ENCODE measurements at places on chromosomes 2 and 18.

DNA sequence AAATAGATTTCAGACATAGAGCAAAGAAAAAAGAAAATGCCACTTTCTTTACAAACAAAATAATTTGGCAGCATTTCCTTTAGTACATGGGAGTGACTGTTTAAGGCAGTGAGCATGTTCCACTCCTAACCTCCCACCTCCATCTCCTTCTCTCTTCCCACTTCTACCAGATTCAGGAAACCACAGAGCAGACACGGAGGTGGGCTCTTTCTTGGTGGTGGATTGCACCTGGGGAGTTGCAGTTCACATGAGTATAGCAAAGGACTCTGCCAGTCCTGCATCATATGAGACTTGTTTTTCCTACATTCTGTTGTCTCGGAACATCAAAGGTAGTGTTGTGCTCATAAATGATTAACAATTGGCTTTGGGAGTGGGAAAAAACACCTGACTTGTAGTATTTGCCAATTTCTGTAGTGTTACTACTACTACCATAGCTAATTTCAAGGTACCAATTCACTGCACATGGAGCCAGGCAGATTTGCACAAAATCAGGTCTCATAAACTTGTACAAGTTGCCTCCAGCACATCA is 137.2 kb downstream of the SPP2 start:
- no peak for DNase-seq

- DNase-seq = no peak
Observed at GRCh38 chr18:30088238-30089015, 954.1 kb downstream of the DSC3 start.

DNA sequence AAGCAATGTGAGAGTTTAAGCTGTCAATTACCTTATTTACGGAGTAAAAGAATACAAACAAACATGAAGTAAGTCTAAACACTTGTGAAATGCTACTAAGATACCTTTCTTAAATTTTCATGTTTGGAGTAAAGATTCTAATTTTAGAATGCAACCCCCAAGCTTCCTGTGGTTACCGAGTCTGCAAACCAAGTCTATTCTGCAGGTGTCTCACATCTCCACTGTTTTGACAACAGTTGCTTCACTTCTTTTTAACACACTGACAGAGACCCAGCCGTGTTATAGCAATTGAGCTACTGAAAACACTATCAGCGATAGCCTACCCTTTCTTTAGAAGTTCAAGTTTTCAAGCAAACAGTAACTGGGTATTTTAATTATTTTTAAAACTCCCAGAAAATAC is 608.3 kb downstream of the ERBB4 start:
- no peak for DNase-seq

DNA sequence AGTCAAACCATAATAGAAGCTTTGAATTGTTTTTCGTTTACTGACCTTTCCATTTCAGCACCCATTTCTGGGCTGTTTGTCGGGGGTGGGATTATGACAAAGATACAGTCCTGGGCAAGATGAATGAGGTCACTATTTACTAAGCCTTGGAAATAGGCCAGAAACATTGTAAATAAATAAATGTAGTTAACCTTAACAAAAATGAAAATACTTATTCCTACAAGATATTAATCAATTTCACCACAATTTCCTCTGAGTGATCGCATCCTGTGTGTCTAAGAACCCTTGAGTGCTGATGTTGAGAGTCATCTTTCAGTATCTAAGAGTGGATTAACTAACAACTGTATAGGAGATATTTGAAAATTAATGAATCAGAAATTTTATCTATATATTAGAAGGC is 14.0 kb downstream of the ITGA4 start:
- DNase-seq = no peak

- DNase-seq = no peak
Observed at GRCh38 chr2:240259201-240259923, 118.9 kb upstream of the OTOS start.

DNA sequence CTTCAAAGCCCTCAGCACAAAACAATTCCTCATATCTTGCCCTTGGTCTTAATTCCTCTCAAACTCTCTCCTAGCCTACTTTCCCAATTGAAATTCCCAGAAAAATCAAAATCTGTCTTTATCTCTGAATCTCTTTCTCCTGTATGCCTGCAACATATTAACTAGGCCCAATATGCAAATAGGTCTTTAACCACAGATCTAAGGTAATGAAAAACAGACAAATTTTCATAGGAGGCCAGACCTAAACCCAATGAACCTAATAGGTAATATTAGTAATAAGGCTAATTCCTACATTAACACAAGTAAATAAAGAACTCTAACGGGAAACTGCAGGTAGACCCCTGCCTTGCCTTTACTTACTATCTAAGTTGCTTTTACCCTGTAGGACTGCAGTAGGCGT is 41.4 kb downstream of the WDR33 start:
- DNase-seq = no peak

DNA sequence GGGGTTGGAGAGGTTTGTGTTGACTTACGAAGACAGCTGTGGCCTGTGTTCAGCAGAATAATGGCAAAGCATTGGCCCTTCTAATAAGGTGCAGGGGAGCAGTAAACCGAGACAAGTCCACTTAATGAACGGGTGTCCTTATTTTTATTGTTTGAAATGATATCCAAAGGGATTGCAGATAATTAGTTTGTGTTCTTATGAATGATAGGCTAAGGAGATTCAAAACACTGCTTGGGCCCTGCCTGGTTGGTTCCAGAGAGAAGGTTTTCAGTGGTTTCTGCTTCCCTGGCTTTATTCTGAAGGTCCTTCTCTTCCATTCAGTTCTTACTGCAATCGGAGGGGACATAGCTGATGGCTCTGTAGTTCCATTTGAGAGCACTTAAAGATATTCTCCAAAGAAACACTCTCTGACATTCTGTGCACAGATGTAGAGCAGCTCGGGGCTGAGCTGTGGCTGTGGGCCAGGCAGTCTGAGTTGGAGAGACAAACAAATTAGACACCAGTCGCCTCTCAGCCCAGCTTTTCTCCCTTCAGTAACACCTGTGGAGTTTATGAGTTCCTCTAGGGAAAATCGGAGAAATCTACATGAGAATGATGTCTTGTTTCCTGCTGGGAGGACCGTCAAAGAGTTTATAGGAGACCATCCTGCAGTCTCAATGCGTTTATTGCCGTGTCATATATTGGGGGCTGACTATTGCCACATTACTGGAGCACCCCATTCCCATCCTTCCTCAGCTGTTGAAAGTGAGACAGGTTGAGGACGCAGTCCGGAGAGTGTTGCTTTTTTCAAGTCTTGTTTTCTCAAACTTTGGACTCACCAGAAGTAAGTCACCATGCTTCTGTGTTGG is 6.5 kb downstream of the GREB1 start:
- DNase-seq = no peak

DNA sequence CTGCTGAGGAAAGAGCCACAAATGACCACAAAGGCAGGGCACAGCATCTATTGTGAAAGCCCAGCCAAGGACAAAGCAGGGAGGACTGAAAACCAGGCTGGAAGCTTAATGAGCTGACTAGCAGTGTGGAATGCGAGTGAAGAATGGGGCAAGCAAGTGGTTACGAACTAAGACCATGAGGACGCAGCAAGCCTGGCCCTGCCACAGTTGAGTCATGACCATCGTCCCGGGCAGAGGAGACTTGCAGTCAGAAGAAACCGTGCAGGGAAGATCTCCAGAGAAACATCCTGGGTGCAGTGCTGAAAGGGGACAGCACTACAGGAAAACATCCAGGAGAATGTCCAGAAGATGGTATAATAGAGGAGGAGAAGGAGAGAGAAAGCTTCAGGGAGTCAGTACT is 120.5 kb upstream of the GYPC start:
- DNase-seq = no peak

DNA sequence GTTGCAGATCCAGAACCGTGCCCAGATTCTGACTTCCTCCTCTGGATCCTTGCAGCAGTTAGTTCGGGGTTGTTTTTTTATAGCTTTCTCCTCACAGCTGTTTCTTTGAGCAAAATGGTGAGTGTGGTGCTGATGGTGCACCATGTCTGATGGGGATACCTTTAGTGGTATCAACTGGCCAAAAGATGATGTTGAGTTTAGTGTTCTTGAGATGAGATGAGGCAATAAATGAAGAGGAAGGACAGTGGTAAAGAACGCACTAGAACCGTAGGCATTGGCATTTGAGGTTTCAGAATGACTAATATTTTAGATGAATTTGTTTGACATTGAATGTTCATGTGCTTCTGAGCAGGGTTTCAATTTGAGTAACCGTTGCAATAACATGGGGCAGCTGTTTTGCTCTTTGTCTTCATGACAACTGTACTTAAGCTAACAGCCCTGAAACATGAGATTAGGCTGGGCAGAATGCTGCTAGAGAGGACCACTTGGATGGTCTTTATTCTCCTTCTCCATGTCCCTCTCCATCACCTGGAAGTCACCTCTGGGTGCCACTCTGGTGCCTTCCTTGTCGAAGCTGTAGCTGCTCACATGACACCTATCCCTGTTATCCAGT is 3.9 kb downstream of the CTLA4 start:
- DNase-seq = peak; percentile 95

GRCh38 chr18:478681-479080 is 21.8 kb downstream of the COLEC12 start:
- DNase-seq = no peak

- no peak for DNase-seq
Observed at GRCh38 chr2:182097571-182098164, 112.0 kb downstream of the PPP1R1C start.

DNA sequence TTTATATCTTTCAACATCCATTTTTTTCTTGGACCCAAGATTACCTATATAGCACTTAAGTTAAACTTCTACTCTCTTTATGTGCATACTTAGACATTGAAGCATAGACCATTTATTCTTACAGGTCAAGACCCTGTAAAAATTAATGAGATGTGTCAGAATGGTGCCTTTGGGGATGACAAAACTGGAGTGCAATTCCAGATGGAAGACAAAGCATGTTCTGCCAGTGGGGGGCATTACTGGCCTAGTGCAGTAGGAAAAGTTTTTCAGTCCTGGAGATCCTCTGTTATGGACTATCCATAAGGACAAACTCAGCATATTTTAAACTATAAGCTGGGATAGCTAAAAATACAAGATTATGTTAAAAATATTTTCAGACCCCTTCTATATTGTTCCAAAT is 57.8 kb upstream of the MMADHC start:
- no peak for DNase-seq

- DNase-seq = no peak
Observed at GRCh38 chr2:210792000-210792399, 235.6 kb downstream of the CPS1 start.

DNA sequence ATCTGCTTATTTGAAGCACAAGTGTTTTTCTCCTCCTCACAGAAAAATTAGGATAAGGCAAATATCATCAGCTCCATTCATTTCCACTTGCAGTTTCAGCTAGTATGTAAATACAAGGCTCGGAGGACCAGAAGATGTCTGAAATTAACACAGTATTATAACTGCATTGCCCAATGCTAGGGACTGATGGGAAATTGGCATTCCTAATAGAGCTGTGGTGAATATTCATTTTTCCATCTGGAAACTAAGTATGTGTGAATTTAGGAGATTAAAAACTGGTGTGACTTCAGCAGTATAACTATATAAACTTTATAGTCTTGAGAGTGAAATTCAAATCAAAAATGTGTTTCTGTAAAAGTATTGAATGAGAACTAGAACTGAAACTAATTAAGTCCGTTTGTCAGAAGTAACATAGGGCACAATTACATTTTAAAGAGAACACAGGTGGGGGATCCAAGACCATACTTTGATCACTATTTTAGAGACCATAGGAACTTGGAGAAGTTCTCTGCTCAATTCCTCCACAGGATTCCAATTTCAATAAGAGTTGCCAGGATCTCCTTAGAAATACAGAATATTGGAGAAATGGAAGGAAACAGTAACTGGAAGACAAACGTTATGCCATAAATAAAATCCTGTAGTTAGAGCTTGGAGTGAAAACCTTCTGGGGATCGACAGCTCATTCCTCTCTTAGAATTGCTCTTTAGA is 12.1 kb upstream of the ITGA6 start:
- no peak for DNase-seq

DNA sequence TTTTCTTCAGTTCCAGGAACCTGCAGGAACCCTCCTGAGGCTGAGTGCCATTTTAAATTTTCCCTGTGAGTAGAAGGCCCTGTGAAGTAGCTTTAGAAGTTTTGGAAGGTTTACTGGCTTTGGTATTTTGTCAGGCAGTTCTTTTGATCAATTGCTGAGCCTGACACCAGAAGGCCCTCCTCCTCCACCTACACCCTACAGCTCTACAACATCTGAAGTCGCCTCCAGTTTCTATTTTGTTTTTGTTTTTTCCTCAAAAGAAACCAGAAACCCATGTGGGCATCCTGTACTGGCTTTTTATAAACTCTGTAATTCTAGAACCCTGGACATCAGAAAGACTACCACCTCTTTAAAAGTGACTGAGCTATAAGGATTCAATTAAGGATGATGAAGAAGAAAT is 153.7 kb downstream of the NRXN1 start:
- no peak for DNase-seq

- DNase-seq = no peak
Observed at GRCh38 chr2:155825876-155826275, 506.6 kb downstream of the NR4A2 start.

Data from activated CD4-positive, alpha-beta T cell treated with anti-CD3 and anti-CD28 coated beads, Interleukin-2, amount 50 U/mL, for 16 hours (primary cell).